GM13976 (cell line): ENCODE measurements at places on chromosomes 12 and 14.

- DNase-seq: no peak
Measured at GRCh38 chr12:32440120-32440865, 40.9 kb downstream of the FGD4 start.

DNA sequence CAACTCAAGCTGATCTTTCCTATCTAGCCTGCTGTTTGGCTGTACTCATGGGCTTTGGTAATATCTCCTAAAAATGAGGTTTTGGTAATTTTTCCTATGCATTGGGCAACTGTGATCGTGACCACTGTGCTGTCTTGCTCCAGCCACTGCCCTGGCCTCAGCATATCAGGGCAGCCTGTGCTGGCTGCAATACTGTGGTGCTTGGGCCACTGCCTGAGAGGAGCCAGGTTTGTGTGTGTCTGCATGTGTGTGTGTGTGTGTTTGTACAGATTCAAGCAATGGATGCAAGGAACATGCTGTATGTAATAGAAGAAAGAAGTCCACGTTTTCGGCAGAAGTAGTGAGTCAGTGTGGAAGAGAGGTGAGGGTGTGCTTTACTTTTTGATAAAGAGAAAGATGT lies 13.0 kb downstream of the ERG28 start:
- no peak for DNase-seq

- no peak for DNase-seq
Measured at GRCh38 chr12:15193946-15194345, 27.3 kb downstream of the RERG start.

DNA sequence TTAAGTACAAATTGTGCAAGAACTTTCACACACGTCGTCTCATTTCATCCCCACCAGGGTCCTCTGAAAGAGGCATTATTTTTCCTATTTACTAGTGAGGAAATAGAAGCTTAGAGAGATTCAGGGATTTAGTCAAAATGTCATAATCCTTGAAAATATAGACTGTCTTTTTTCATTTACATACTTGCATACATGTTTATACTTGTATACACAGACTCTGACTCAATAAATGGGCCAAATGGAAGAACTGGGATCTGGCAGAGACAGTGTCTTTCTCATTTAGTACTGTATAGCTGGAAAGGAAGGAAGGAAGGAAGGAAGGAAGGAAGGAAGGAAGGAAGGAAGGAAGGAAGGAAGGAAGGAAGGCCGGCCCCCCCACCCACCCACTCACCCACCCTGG lies 357.7 kb upstream of the SOX5 start:
- no peak for DNase-seq

DNA sequence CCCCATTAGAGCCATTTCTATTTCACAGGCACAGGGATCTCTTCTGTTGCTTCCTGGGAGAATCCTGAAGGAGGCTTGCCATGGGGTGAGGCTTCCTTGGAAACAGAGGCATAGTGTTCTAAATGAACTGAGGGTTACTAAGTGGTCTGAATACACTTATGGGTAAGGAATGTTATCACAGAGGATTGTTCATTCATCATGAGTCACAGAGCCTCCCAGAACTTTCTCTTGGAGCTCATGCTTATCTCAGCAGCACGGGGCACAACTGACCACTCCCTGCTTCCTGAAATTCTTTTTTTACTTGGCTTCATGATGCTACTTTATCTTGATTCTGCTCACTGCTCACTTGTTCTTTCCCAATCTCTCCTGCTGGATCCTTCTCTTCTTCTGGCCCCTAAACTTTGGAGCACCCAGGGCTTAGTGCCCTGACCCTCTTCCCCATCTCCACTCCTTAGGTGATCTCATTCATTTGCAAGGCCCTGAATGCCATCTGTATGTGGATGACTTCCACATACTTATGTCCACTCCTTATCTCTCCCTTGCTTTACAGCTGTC lies 57.9 kb downstream of the ANO6 start:
- no peak for DNase-seq

DNA sequence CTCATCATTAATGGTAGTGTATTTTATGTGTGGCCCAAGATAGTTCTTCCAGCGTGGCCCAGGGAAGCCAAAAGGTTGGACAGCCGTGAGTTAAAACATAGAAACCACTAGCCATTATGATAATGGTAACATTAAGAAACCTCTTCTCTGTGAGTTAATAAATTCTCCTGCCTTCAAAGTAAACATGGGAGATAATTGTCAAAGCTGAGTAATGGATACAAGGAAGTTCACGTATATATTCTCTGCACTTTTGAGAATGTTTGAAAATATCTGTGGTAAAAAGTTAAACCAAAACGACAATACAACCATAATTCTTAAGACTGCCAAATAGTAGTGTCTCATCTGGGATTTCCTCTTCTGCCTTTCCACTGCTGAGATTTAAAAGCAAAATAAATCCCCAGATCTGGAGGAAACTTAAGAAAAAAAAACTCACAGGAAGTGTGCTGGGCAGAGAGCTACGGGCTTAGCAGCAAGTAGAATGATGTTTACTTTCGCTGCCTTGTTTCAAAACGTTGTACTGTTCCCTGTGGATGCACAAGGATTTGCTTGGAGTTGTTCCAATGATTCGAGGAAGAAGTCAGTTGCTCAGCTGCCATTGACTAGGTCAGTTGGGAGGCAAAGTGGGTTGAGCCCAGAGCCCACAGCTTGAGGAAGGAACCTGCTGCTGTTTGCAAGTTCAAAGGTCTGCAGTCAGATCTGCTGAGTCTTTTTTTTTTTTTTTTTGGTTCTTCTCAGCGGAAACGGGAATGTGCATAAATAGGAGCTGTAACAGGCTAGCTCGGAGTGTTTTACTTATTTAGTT lies 1.7 kb downstream of the TPCN1 start:
- no peak for DNase-seq

DNA sequence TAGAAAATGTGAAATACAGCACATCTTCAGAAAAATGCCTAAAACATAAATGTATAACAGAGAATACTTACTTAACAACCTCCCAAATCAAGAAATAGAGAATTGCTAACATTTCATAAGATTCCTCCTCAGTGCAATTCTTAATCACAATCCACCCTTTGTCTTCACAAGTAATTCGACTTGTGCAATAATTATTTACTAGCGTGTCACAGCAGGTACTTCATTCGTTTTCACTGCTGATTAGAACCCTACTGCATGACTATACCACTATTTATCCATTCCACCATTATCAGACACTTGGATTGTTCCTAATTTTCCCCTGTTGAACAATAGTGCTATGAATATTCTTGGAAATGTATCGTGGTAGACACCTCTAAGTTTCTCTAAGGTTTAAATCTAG lies 64.9 kb upstream of the BBS10 start:
- DNase-seq: no peak

GRCh38 chr12:117402363-117402762 lies 40.9 kb upstream of the NOS1 start:
- DNase-seq: no peak

GRCh38 chr12:104720339-104721038 lies 237.6 kb downstream of the SLC41A2 start:
- peak; percentile 74 for DNase-seq

DNA sequence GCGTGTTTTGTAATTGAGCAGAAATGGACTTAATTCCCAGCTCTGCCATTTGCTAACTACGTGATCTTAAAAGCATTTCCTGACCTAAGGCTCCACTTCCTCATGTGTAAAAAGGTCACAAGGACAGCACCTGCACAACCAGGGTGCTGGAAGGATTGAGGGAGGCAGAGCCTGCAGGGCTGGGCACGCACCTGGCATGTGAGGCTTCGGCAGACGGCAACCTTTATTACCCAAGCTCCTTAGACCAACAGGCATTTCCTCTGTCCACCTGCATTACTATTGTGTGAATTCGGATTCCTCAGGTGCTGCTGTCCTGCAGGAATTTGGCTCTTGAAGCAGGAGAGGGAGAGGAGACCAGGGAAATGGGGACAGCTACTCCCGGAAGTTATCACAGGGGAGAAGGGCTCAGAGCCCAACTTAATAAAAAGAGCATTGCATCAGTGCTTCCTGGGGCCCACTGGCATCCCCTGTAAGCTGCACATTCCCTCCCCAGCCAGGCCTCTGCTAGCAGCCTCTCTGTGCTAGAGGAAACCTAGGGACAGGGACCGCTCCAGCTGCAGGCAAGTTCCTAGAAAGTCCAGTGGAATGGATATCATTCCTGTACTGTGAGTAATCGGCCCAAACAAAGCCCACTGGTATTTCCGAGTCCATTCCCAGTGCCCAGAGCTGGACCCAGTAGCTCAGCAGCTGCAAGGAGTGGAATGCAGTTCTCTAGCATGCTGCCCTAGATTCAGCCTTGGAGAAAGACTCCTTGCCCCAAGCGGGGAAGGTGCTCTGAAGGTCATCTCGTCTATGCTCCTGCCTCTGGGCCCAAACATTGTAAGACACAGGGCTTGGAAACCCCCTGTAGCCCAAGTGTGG lies 157.1 kb upstream of the CCND2 start:
- no peak for DNase-seq

DNA sequence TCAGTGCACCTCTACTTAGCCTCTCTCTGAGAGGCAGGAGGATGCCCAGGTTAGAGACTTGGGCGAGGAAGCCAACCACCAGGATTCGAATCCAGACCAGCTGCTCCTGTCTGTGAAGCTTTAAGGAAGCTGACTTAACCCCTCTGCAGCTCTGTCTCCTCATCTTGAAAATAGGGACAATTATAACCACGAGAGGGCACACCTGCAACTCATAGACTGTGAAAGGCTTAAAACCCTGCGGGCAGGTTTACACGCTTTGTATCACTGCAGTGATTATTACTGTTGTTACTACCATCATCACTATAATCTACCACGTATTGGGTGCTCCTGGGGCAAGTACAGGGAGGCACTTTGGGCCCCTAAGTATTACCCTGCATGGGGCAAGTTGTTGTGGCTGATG lies 379.8 kb downstream of the VRK1 start:
- DNase-seq: peak; percentile 18

DNA sequence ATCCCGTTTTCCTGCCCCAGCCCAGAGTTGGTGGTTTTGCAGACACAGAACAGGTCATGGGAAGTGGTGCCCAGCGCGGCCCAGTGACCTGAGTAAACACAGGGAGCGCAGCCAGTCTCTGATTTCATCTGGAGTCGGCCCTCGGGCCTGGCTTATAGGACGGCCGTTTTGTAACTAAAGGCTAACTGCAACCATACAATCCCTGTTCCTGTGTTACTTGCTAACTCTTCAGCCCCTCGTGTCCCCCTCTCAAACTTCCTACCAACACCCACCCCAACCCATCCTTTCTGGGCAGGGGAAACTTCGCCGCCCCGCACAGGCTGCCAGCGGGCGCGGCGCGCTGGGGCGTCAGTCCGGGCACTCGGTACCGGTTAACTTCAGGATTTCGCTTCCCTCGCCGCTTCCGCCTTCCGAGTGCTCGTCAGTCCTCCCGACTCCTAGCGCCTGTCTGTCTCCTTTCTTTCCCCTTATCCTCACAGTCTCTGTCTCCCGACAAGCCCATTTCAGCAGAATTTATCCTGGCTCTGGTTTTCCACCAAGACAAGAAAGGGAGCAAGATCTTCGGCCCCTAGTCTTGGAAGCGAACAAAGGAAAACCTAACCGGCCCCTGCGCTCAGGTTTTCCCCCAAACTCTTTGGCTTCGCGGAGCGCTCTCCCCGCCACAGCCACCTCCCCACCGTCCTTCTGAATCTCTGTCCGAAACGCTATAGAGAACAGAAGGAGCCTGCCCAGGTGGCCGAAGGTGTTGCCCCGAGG lies 2.0 kb downstream of the SIX1 start:
- no peak for DNase-seq

DNA sequence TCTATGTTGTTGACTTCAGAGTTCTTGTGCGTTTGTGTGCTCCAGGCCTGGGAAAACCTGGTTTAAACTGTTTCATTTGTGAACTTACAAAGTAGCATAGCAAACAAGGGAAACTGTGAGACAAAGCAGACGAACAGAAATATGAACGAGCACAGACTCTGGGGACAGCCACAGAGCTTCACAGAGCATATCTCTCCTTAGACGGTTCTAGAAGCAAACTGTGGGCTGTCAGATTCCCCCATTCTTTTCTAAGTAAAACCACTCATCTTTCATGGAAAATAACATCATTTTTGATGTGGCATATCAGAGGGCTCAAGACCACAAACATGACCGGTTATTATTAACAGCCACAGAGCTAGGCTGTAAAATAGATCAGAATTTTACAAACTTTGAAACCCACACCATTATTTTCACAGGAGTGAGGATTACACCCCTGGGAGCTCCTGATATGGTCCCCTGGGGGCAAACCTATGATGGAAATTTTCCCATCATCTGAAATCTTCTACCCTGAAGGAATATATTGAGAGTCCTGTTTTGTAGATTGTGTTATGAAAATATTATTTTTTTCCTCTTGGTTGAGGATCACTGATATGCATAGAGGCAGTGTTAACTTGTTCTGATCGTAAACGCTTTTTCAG lies 102.0 kb downstream of the ADGRD1 start:
- DNase-seq: no peak

DNA sequence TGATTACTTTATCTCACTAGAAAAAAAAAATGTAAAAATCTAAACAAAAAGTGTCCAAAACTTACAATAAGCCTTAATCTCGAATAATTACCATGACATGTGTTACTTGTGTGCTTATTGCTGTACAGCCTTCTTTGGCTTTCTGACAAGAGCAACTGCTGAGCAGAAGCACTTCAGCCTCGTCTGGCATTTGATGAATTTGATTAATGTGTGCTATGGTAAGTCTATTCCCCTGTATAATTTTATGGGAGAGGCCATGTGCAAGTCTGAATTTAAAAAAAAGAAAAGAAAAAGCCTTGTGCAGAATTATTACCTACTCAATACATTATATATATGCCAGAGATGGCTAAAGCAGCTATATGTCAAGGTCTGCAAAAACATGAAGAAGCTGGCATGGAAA lies 113.9 kb downstream of the AEBP2 start:
- DNase-seq: no peak

- no peak for DNase-seq
Measured at GRCh38 chr14:96461950-96462798, 40.0 kb upstream of the PAPOLA start.

- no peak for DNase-seq
Measured at GRCh38 chr14:59964251-59965007, 44.5 kb downstream of the LRRC9 start.

GRCh38 chr12:44019118-44019517 lies 183.2 kb downstream of the TMEM117 start:
- no peak for DNase-seq

- no peak for DNase-seq
Measured at GRCh38 chr12:113802000-113802749, 163.9 kb downstream of the RBM19 start.

GRCh38 chr12:7856516-7856915 lies 16.2 kb downstream of the SLC2A14 start:
- no peak for DNase-seq

- DNase-seq: no peak
Measured at GRCh38 chr14:20568393-20568792, 7.5 kb upstream of the RNASE9 start.

DNA sequence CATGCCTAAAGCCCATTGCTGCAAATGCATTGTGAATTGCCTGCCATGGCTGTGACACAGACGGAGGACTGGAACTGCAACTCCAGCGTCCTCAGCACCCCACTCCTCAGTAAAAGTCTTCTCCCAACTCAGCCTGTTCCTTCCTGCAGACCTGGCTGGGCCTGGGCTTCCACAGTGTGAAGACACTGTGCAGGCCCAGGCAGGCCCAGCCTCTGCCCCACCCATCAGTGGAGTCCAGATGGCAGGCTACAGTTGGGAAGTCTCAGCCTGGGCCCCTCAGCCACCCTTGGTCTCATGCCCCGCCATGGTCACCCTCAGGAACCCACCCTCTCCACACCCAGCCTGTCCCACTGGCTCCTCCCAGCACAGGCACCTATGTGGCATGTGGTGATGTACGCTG lies 22.0 kb downstream of the VSX2 start:
- DNase-seq: no peak

- DNase-seq: peak; percentile 26
Measured at GRCh38 chr12:80195074-80195726, 95.9 kb downstream of the OTOGL start.

GRCh38 chr14:81471062-81471461 lies 62.6 kb downstream of the SEL1L start:
- no peak for DNase-seq
